ENCODE measurements at places on chromosomes 1 and 21.

- DNase-seq: no peak
Observed at GRCh38 chr1:188489336-188490112, 1660.8 kb downstream of the PLA2G4A start.

DNA sequence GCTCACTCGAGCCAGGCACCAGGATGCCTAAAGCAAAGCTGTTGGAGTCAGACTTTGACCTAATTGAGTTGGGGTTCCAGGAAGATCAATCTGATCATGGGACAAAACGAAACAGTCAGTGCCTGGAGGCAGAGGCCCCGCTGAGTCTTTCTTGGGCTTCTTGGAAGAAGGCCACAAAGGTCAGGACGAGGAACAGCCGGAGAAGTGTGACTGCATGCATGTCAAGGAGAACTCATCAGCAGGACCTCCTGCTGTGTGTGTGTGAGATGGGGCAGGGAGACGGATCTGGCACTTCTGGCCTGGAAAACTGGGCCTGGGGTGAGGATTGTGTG lies 190.8 kb downstream of the CAMTA1 start:
- no peak for DNase-seq

DNA sequence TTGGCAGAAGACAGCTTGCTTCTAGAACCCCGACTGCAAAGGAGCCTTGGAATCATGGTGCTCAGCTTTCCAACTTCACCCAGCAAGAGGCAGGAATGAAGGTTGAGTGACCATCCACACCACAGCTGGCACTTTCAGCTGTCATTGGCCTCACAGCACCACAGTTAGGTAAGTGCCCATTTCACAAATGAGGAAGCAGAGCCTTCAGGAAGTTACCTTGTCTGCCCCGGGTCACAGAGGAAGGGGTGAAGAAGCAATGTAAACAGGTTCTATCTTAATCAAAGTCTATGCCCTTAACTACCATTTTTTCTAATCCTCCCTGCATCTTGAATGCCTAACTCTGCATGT lies 156.0 kb downstream of the GLUL start:
- DNase-seq: no peak

DNA sequence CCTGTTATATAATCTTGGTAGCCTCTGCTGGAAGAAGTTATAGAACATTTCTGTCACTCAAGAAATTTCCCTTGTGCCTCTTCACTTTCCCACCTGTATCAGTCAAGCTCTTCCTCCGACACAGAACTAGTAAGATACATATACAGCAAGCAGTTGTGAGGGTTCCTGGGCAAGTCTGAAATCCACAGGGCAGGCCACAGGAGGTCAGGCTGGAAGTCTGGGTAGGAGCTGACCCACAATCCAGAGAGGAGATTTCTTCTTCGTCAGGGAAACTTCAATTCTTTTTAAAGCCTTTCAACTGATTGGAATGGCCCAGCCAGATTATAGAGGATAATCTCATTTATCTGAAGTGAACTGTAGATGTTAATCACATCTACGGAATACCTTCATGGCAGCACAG lies 96.4 kb upstream of the FMN2 start:
- DNase-seq: no peak

DNA sequence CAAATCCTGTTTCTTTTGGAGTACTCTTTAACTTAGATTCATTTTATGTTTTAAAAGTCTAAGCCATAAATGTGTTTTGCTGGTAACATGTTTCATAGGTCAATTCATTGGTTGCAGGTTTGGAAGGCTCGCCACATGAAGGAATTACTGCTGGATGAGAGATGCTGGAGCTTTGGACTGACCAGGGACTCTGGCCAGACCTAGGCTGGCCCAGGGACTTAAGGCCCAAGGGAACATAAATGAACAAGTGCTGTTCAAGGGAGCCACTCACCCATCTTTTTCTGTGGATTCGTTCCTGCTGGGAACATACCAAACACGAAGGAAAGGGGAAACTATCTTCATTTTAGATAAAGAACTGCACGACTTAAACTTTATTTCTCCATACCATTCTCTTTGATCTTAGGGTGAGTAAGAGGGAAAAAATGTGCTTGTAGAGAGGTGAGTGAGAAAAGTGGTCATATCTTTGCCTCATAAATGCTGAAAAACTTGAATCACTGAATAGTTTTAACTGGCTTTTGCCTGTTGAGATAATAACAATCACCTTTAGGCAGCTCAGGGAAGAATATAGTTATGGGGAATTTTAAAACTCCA lies 15.3 kb upstream of the SHCBP1L start:
- DNase-seq: no peak

DNA sequence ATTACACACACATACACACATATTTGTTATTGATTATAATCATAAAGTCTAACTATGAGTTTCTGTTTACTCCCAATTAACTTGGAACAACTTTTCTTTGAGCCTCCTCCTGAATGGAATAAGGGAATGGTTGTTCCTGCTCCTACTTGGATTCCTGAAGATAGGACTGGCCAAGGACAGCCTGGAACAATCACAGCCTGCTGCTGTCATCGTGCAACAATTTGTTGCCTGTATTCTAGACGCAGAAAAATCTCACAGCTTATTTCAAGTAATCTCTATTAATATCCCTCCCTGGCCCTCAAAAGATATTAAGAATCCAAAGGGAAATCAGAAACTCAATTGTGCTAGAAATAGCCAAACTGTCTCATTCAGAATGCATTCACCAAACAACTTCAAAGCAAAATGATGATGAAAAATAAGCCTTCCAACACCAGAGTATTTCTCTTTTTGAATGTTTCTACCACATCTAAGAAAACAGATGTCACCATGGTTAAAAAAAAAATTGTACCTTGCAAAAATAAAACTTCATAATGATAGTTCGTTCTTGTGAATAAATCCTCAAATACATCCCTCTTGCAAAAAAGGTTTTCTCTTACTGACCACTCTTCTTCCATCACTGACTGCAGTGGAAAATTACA lies 30.9 kb downstream of the RCAN1 start:
- DNase-seq: no peak

GRCh38 chr21:41817877-41818855 lies 51.3 kb upstream of the RIPK4 start:
- no peak for DNase-seq

DNA sequence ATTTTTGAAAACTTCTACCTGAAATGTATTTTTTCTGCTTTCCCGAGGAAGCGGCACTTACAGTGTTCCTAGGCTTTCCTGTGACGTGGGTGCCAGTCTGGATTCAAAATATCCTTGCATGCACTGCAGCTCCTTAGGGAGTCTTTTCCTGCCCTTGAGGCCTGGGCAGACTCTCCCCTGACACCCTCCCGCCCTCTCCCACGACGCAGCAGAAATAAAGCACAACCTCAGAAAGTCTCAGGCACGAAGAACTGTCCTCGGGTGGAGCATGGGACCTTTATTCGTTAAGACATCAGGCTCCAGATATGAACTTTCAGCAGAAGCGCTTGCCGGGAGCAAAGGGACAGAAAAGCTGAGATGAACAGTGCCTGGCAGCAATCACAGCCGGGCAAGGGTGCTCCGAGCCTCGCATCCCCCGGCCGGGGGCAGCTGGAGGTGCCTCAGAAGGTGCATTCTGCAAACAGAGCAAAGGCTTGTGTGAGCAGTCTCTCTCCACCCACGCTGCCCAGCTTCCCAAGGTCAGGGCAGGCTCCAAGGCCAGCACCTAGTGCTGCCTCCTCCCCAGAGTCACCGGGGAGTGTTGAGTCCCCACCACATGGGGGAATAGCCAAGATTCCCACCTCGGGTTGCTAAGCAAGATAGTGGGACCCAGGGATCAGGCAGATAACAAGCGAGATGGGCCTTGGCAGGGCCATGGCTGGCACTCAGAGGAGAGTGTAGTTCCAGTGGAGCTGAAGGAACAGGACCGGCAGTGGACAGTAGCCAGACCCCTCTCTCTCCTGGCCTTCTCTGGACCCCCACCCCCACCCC lies 3.2 kb downstream of the TFF3 start:
- no peak for DNase-seq

All from stimulated activated CD4-positive, alpha-beta T cell treated with anti-CD3 and anti-CD28 coated beads, Interleukin-2, amount 100 ng/mL, for 24 hours (primary cell).